ENCODE measurements at places on chromosomes 3 and 15. TPM values are rescaled to one million over a fixed set of nuclear protein-coding genes. Genes with fewer than 3 reads are reported as not detected.

P4HTM gene
- total RNA-seq = 17.2 TPM

PATL2 gene
- 2.6 TPM for total RNA-seq

AHSG gene
- 0.52 TPM for total RNA-seq

GOLGA8S gene
- total RNA-seq = not detected

LINGO1 gene
- total RNA-seq = 3.7 TPM

THBS1 gene
- total RNA-seq = 150 TPM

OCA2 gene
- total RNA-seq = 5.7 TPM
